Activated naive CD4-positive, alpha-beta T cell treated with anti-CD3 and anti-CD28 coated beads for 36 hours (primary cell): ENCODE measurements at places on chromosomes 16 and 17.

GRCh38 chr16:72704746-72705372, 343.1 kb downstream of the ZFHX3 start:
- DNase-seq, result no peak

DNA sequence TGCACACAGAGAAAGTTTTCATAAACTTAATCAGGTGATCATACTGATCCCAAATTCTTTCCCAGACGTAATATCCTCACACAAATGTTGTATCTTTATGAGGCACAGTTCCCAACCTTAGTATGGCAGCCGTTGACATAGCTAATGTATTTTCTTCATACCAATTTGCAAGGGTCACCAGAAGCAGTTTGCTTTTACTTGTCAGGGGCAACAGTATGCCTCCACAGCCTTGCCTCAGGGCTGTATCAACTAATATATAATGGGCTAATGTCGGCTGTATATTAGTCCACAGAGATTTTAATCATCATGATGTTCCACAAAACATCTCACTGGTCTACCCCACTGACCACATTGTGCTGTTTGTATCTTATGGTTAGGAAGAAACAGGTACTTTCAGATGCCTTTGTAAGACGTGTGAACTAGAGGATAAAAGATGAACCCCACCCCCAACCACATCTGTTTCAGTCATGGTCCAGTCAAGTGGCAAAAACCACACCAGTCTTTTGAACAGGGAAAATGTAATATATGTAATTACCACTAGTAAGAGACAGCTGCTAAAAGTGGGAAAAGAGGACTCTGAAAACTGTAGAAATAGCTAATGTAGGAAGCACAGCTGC, 55.2 kb downstream of the GAN start:
- DNase-seq, result no peak

- DNase-seq, result peak; percentile 74
These were observed 43.6 kb downstream of the NOS2 start for GRCh38 chr17:27756467-27757371.

DNA sequence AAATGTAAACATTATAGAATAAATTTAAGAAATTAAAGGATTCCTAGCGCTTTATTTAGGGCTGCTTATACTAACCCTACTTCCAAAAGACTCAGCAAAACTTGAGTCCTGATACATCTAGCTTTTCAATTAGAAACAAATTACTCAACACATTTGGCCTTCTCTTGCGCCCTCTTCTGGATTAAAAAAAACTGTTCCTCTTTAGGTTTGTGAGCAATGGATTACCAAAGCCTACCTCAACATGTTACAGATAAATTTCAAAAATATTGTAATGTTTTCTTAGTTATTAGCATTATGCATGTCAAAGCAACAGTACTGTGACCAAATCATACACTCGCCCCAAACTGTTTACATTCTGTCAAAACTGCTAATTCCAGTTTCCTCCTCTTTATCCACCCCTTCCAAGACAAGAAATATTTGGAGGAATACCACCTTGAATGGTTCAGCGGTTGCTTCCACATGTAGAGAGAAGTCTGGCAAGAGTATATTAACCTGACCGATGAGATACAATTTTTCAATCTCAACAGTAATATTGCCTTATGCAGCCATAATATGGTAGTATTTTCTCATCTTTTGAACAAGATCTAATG, 2.7 kb downstream of the NUFIP2 start:
- peak; percentile 22 for DNase-seq

GRCh38 chr17:66663041-66663606, 171.8 kb upstream of the CACNG5 start:
- no peak for DNase-seq

- DNase-seq, result no peak
These were observed 54.2 kb downstream of the TMEM100 start for GRCh38 chr17:55668312-55668920.

DNA sequence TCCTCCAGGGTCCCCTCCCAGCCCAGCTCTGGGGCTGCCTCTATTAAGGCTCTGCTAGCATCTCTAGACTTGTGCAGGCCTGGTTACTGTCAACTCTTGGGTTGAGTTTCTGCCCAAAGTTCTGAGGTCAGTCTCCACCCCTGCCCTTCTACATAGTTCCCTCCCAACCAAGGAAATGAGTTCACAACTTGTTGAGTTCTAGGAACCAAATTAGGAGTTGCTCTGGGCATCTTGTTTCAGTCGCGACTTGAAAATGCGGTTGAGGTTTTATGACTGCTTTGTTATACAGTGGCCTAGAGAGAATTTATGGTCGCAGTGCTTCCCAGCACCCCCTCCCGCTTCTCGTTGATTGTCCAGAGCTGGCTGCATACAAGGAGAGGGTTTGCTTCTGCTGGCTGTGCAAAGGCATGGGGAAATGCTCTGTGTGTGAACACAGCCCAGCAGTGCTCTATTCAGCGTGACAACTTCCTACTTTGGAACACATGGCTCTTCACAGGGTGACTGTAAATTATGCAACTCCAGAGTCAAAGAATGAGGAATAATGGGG, 20.2 kb downstream of the GNAO1 start:
- DNase-seq, result no peak

DNA sequence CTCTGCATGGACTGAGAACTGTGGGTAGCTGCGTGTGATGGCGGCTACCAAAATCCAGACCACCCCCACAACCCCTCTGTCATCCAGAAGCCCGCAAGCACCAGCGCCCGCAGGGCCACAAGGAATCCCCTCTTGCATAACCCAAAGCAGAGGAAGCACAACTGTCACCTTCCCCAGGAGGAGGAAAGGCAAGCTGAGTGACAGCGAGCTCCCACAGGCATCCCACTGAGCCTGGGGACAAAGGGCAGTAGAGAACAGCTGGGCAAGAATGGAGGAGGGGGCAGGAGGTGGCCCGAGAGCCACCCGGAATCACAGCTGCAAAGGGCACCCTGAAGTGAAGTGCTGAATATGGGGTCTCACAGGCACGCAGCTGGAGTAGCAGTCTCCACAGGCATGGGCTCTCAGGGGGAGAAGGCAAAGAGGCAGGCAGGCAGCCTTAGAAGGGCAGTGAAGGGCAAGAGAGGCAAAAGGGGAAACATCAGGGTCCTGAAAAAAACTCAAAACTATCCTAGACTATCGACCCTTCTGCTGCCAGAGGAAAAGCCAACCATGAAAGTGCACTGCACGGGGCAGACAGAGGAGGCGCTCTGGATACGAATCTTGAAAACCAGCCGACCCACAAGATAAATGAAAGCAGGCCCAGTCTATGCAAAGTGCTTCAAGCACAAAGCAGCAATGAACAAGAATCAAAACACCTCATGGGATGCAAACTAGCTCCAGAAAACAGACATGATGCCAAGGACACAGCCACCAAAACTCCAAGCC, 17.1 kb downstream of the USP36 start:
- DNase-seq, result no peak

- no peak for DNase-seq
These were observed 20.5 kb downstream of the TMEM100 start for GRCh38 chr17:55702150-55702549.

GRCh38 chr17:74870512-74870911, 2.3 kb downstream of the FDXR start:
- DNase-seq, result no peak

- no peak for DNase-seq
These were observed 5.0 kb downstream of the NEUROD2 start for GRCh38 chr17:39602533-39603303.

GRCh38 chr17:16649585-16649984, 4.1 kb downstream of the ZNF624 start:
- DNase-seq, result no peak

GRCh38 chr16:23223368-23223767, 40.8 kb downstream of the SCNN1G start:
- DNase-seq, result no peak

DNA sequence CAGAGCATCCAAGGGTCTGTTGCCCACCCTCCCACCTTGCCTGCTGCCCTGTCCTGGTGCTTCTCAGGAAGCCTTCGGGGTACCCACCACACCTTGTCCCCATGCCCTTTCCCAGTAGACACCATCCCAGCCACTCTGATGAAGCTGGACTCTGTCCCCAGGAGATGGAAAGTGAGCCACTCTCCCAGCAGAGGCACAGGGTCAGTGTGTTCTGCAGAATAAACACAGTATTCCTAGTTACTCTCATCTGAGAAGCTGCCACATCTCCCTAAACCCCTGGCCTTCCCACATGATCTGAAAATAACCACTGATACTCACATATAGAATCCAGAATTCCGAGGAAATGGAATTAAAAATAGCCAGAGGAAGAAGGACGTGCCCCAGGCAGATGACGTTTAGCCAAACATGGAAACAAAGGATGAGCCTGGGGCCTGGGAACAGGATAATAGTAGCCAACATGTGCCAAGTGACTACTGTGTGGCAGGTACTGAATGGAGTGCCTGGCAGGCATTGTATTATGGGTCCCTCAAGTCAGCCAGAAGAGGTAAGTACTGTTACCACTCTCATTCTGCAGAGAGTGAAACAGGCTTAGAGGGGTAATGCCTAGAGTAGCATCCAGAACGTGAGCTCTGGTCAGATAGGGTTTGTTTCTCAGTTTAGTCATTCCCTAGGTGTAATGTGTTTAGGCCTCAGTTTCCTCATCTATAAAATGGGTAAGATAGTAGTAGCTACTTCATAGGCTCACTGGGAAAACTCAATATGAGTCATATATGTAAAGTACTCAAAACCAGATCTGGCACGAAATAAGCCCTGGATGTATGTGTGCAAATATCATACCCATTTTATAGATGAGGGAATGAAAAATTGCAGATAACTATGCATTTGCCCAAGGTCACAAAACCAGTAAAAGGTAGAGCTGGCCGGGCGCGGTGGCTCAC, 20.8 kb upstream of the PEMT start:
- DNase-seq, result no peak

GRCh38 chr17:10756185-10756584, 26.4 kb upstream of the TMEM220 start:
- no peak for DNase-seq

- DNase-seq, result no peak
These were observed 31.4 kb upstream of the CDC42EP4 start for GRCh38 chr17:73343168-73343634.

DNA sequence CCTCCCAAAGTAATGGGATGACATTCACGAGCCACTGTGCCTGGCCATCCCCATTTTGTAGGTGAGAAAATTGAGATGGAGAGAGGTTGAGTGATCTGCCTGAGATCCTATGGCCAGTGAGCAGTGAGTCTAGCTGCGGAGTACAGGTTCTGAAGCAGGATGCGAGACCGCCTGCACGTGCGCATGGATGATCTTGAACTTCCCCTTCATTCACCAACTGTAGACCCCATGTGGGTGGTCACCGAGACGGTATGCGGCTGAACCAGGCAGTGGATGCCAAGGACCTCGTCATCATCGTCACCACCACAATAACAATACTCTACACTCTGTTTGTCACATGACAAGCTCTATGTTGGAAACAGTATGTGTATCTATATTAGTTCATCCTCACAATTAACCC, 6.2 kb upstream of the SPNS3 start:
- DNase-seq, result no peak

GRCh38 chr17:41869426-41869825, 4.2 kb upstream of the KLHL11 start:
- DNase-seq, result no peak

GRCh38 chr17:2854143-2855055, 58.2 kb downstream of the RAP1GAP2 start:
- peak; percentile 46 for DNase-seq

DNA sequence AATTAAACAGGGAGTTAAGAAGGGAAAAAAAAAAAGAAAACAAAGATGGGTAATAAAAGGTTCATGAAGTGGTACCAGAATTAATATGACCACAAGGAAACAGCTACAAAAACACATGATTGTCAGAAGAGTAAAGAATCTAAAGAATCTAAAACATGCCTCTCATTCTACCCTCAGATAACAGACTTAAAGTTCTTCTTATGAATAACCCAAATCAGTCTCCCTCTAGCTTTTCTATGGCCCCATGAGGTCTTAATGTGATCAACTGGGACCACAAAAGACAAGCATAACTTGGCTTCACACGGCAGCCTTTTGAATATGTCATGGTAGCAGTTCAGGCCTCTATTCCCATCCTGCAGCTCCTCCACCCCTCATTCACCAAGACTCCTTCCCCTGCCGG, 6.9 kb downstream of the MYH10 start:
- no peak for DNase-seq

DNA sequence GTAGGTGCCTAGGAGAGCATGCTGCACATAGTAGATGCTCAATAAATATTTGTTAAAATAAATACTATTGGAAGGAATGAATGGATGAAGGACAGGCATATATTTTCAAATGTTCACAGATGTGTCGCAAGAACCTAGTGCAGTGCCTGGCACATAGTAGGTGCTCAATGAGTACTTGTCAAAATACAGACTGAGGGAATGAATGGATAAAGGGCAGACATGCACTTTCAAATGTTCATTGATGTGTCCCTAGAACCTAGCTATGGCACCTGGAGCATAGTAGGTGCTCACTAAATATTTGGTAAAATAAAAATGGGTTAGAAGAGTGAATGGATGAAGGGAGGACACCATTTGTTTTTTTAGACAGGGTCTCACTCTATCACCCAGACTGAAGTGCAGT, 26.1 kb downstream of the XYLT1 start:
- no peak for DNase-seq

- no peak for DNase-seq
These were observed 16.9 kb upstream of the MRPL38 start for GRCh38 chr17:75921596-75921995.

- DNase-seq, result peak; percentile 86
These were observed 23.8 kb downstream of the SPHK1 start for GRCh38 chr17:76408037-76408849.

GRCh38 chr16:85377388-85378144, 235.6 kb upstream of the GSE1 start:
- DNase-seq, result no peak

- DNase-seq, result no peak
These were observed 1.4 kb downstream of the DDX42 start for GRCh38 chr17:63775420-63775819.

DNA sequence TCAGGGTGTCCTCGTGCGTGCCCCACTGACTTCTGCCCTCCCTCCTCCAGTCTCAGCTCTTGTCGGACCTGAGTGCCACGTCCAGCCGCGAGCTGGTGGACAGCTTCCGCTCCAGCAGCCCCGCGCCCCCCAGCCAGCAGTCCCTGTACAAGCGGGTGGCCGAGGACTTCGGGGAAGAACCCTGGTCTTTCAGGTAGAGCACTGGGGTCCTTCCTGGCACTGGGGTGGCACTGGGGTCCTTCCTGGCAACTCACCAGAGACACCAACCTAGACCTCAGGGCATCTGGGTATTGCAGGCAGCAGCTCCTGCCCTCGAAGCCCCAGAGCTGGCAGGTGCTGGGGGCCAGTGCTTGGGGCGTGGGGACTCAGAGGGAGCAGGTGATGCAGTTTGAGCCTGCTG, 25.0 kb downstream of the SGSH start:
- no peak for DNase-seq

- no peak for DNase-seq
These were observed 1171.5 kb upstream of the GOT2 start for GRCh38 chr16:59905606-59906005.

DNA sequence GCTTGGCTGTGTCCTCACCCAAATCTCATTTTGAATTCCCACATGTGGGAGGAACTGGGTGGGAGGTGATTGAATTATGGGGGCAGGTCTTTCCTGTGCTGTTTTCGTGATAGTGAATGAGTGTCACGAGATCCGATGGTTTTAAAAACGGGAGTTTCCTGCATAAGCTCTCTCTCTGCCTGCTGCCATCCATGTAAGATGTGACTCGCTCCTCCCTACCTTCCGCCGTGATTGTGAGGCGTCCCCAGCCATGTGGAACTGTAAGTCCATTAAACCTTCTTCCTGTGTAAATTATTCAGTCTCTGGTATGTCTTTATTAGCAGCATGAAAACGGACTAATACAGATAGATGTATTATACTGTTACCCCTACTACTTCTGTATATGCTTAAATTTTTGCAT, 3.6 kb downstream of the SPATA33 start:
- no peak for DNase-seq

- DNase-seq, result no peak
These were observed 5.5 kb downstream of the SERPINF1 start for GRCh38 chr17:1767358-1767757.
